ENCODE measurements at places on chromosomes 13 and 19.

GRCh38 chr13:27404680-27405079 lies 19.7 kb upstream of the GTF3A start:
- DNase-seq = no peak

DNA sequence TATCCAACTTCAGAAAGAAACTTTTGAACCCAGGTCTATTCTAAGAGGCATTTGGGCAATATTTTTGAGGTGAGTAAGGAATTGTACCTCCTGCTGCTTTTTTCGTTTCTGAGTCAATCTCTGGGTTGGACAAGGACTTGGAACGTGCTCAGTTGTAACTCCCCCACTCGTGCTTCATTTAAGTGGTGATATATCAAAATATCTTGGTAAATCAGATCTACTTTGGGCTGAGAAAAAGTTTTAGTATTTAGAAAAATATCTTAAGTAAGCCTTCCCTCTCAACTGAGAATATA lies 728.9 kb downstream of the EFNB2 start:
- no peak for DNase-seq

DNA sequence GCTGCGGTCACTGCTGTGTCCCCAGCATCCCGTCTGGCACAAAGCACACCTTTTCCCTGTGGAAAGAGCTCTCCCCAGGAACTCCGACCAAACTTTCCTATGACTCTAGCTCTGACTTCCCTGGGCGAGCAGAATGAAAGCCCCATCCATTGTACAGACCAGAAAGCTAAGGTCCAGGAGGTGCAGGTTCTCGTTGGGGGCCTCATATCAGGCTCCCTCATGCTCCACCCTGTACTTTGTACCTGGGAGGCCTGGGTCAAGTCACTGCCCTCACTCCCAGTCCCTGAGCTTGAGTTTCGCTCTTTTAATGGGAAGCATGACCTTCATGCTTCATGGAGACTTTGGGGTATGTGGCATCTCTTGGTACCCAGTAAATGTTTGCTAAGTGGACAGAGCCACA lies 18.4 kb downstream of the CYTH2 start:
- no peak for DNase-seq

GRCh38 chr19:900302-901111 lies 7.2 kb downstream of the RNU6-9 start:
- no peak for DNase-seq

DNA sequence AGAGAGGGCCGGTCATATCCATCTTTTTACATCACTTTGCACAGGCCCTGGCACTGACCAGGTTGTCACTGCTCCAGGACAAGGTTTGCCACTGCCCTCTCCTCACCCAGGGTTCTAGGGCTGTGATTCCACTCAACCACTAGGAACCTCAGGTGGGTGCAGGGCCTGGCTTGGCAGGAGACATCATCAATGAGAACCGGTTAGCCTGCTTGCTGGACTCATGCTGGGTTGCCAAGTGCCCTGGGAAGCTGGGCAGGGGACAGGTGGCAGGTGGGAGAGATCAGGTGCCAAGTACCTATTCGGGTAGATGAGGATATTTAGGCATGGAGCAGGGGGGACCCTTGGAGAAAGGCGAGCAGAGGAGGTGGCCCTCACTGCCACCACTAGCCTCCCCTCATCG lies 4.2 kb upstream of the CERS4 start:
- DNase-seq = no peak

GRCh38 chr19:50902640-50903039 lies 8.6 kb downstream of the KLK4 start:
- DNase-seq = no peak

GRCh38 chr19:7871437-7872305 lies 2.5 kb downstream of the PRR36 start:
- peak; percentile 96 for DNase-seq

DNA sequence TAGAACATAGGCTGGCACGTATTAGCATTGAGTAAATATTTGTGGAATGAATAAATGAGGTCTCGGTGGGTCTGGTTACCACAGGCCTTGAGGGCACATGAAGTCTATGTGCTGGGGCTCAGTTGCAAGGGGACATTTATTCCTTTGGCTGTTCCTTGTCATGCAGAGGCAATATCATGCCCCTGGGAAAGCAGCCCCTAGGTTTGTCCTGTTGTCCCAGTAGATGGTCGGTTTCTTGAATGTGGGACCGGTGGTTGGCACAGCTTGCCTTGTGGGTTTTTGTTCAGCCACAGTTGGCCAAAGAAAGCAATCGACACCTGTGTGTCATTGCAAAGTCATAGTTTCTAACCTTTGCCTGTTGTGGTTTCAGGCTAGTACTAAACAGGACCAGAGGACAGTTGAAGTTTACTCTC lies 24.7 kb upstream of the GPR183 start:
- DNase-seq = no peak

- DNase-seq = no peak
Observed at GRCh38 chr13:110758195-110758805, 44.8 kb downstream of the ING1 start.

DNA sequence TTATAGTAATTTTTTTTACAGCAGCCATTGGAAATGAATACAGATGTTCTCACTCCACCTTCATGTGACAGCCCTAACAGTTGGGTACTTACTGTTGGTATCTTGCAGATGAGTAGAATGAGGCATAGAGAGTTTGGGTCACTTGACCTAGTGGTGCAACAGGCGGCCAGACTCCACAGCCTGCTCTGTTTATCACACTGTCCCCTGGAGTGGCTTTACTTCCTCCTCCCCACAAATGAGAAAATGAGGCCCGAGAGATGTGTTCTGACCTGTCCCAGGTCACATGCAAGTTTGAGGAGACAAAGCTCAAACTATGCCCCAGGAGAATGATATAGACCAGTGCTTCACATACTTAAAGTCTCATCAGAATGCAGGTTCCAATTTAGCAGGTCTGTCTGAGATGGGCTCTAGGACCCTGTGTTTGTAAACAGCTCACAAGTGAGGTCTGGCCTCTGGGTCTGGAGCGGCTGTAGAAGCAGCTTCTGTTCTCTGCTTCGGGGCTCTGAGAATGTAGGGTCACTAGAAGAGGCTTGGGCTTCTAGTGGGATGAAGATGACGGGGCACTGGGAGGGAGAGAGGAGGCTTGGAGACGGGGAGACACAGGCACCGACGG lies 37.4 kb upstream of the RCBTB2 start:
- DNase-seq = no peak

DNA sequence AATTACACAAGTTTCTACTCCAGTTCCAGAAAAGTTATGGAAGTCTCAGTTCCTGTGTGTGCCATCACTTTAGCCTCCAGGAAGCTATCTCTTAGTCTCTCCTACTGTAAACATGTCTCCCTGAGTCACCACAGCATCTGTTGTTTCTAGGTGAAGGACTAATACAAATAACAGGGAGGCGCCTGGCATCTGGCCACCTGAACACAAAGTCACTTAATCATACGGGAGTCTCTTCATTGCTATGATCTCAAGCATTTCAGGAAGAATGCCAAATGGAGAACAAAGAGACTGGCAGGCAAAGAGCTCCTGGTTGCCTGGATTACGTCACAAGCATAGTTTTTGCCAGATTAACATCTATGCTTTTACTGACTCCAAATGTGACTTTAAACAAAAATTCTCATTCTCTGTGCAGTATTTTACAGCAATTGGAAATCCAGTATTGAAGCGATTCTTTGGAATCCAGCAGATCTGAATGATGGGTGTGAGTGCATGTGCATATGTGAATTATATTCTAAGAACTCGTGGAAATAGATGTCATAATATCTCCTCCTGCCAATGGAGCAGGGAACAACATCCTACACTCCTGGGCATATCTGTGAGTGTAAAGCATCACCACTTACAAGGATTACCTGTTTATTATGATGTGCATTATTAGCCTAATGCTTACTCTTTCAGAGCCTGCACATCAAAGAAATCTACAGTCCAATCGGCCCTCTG lies 572.8 kb downstream of the PCDH9 start:
- no peak for DNase-seq

GRCh38 chr13:36518707-36519106 lies 86.4 kb downstream of the CCNA1 start:
- no peak for DNase-seq

- DNase-seq = no peak
Observed at GRCh38 chr19:51699170-51699569, 6.0 kb downstream of the SPACA6 start.

DNA sequence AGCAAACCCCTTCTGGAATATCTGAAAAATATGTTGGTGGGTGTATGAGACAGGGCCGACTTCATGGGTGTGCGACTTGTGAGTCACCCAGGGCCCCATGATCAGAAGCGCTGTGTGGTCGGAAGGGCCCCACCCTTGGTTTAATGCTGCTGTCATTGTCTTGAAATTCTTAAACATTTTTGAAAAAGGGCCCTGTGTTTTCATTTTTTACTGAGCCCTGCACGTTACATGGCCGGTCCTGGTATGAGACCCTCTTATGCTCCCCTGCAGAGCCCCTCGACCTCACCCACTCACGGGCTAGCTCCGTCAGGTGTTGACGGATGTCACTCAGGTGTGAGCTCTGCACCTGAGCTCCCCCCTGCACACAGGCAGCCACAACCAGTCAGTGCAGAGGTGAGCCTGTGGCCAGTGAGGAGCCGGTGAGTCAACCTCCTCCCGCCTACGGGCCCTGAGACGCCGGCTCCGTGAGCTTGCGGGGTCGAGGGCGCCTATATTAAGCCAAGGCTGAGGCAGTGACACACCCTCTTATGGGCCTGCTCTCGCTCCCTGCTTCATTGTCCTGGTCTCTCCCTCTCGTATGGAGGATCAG lies 27.7 kb downstream of the GADD45B start:
- peak; percentile 17 for DNase-seq

DNA sequence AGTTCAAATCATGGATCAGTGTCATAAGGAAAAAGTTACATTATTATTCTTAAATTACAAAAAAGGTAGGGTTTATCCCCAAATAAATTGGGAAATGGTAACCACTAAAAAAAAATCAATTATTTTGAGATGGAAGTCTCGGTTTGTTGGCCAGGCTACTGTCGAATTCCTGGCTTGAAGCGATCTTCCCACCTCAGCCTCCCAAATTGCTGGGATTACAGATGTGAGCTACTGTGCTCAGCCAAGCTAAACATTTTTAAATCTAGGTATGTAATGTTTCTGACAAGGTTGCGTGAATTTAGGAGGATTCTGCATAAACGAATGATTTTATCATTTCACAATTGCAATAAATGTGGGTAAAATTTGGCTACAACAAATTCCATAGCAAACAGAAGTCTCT lies 2.0 kb downstream of the NAA16 start:
- no peak for DNase-seq

DNA sequence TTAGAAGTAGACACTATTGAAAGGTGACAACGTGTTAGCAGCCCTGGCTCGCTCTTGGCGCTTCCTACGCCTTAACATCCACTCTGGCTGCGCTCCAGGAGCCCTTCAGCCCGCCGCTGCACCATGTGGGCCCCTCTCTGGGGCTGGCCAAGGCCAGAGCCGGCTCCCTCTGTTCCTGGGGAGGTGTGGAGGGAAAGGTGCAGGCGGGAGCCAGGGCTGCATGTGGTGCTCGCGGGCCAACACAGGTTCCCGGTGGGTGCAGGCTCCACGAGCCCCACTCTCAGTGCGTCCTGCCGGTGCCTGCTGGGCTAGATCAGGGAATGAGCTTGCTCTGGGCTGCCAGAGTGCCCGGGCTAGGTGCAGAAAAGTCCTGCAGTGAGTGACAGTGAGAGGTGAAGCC lies 1284.3 kb downstream of the OLFM4 start:
- DNase-seq = no peak

GRCh38 chr19:14061751-14062557 lies at the start of gene PALM3:
Gene PALM3 (minus strand): TSS chr19:14062076. CDS start chr19:14061980, 96 bp downstream.
- no peak for DNase-seq

DNA sequence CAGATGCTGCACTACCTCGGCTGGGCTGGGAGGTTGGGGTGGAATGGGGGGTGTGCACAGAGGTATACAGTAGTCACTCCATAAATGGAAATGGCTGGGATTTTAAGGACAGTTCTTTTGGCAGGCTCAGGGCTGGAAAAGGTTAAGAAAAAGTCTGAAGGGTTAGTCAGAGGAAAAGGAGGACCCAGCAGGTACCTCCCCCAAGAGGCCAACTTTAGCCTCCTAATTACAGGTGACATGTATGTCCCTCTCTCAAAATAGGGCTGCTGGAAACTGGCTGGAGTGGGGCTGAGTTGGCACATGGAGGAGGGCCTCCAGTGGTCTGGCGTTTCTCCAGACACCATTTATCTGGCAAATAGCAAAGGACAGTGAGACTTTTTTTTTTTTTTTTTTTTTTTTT lies 994 bp downstream of the CCDC194 start:
- DNase-seq = peak; percentile 84

- no peak for DNase-seq
Observed at GRCh38 chr19:15213715-15214381, 13.1 kb upstream of the NOTCH3 start.

DNA sequence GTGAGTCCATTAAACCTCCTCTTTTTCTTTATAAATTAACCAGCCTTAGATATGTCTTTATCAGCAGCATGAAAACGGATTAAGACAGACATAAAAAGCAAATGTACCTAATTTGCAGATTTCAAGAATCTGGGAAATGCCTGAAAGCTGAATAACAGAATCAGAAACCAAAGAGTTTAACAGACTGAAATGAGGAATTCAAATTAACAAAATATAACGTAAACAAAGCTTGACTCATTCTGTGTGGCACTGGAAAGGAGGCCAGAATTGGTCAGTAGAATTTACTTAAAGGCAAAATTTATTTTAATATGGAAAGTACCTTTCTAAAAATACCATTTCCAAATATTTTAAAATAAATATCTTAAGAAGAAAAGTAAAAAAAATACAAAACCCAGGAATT lies 540.6 kb upstream of the HTR2A start:
- no peak for DNase-seq

GRCh38 chr19:4473011-4473762 lies 1.1 kb downstream of the HDGFL2 start:
- DNase-seq = no peak

- no peak for DNase-seq
Observed at GRCh38 chr19:15828121-15828610, 12.7 kb upstream of the OR10H1 start.

- no peak for DNase-seq
Observed at GRCh38 chr19:50203281-50204080, at the start of gene MYH14. Gene MYH14 (plus strand): TSS chr19:50203622. CDS start chr19:50210366, 6,744 bp downstream.

DNA sequence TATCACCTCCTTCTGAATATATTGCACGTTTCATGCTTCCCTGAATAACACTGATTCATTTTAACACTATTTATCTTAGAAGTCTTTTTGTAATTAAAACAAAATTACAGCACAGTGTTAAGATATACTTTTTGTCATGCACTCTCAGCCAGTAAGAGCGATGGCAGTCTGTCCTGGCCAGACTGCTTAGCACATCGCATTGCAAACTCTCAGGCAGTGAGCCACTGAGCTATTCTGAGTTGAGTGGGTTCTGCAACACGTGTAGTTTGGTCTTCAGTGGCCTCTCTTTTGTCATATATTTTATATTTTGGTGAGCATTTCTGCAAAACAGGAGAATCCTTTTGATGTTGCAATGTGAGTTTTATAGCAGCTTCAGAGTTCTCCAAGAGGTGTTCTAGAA lies 332.1 kb downstream of the HS6ST3 start:
- no peak for DNase-seq
